ENCODE measurements at places on chromosomes 5 and 9.

DNA sequence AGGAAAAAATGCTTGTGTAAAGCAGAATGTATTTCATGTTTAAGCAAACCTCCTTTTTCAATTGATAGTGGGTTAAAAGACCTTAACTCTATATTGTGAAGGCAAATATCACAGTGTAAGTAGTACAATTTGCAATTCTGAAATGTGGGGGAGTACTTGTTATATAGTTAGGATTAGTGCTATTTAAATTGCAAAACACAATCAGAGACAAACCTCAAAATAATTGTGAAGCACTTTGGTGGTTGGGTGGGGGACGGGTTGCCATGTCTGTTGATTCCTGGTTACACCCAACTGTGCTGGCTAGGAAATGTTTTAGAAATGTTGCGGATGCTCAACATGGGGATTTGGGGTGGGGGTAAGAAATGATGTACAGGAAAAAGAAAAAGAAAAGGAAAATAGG, 37.4 kb downstream of the EGFLAM start:
- H3K36me3 ChIP-seq, result no peaks in the 10 kb centered on the region
- no peak for DNase-seq
- no peaks in the 10 kb centered on the region for H3K27me3 ChIP-seq

DNA sequence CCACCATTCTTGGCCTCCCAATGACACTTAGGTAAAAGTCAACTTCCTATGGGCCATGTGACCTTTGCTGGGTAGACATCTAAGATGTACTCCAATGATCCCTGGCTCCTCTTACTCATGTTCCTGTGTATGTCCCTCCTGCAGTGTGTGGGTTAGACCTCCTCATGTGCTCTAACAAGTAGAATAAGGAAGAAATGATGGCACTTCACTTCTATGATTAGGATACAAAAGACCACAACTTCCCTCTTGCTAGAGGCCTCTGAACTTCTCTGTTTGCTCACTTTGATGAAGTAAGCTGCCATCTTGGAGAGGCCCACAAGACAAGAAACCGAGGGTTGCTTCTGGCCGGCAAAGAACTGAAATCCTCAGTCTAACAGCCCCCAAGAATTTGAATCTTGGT, 131.8 kb downstream of the TAF11L14 start:
- H3K4me1 ChIP-seq, result no peaks in the 10 kb centered on the region
- no peaks in the 10 kb centered on the region for H3K27me3 ChIP-seq
- H3K4me3 ChIP-seq, result no peak overlapping the region
- DNase-seq, result no peak
- no peak overlapping the region for H3K27ac ChIP-seq
- no peaks in the 10 kb centered on the region for H3K36me3 ChIP-seq

DNA sequence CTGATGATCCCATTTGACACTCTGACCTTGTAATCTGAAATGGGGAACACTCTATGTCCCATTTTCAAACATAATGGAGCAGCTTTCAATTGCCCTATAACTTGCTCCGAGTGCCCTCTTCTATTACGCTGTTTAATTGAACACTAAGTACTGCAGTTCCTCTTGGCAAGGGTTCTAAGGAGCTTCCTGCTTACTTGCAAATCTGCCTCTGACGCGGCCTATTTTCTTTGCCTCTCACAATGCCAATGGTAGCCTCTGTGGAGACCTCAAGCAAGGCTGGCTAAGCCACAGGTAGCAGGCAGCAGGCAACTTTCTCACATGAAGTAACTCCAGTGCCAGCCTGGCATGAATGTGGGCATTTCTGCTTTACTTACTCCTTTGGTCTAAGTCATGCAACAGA, 443.4 kb upstream of the TRPC7 start:
- H3K36me3 ChIP-seq, result no peaks in the 10 kb centered on the region
- H3K27ac ChIP-seq, result no peak overlapping the region

- no peak overlapping the region for H3K27ac ChIP-seq
- peaks cover 24% of the 10 kb centered on the region for H3K27me3 ChIP-seq
- H3K4me3 ChIP-seq, result no peak overlapping the region
These were observed 53.9 kb downstream of the ROR2 start for GRCh38 chr9:91896097-91896496.

DNA sequence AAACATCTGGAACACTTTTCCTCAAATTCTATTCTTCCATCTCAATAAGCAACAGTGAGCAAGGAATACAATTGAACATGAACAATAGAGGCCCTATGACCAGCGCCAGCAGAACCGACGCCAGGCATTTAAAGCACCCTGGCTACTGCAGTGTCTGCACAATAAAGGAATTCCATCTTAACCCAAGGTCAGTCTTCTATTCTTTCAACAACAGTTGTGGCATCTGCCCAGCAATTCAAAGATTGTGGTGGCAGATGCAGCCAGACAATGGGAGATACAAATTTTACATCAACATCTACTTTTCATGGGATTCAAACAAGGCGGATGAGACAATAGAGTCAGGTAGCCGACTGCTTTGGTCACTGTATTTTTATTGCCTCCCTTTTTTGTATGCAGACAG, 65.9 kb downstream of the ELL2 start:
- no peak for DNase-seq
- H3K27me3 ChIP-seq, result no peaks in the 10 kb centered on the region
- no peak overlapping the region for H3K4me3 ChIP-seq

DNA sequence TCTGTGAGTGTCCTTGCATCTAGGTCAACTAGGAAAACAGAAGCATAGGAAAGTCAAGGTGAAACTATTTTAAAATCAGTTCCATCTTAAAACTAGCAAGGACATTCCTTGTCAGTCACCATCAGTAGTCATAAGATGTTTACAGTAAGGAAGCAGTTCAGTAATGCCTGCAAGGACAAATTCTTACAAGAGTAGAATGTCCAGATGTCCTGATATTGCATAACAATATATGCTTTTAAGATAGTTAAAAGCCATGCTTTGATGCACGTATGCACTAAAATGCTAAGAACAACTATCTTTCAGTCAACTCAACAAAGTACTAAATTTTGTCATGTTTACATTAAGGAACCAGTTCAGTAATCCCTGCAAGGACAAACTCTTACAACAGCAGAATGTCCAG, 11.3 kb upstream of the SVEP1 start:
- H3K27ac ChIP-seq, result no peak overlapping the region
- no peaks in the 10 kb centered on the region for H3K4me1 ChIP-seq
- peaks cover 10% of the 10 kb centered on the region for H3K27me3 ChIP-seq
- no peaks in the 10 kb centered on the region for H3K36me3 ChIP-seq

DNA sequence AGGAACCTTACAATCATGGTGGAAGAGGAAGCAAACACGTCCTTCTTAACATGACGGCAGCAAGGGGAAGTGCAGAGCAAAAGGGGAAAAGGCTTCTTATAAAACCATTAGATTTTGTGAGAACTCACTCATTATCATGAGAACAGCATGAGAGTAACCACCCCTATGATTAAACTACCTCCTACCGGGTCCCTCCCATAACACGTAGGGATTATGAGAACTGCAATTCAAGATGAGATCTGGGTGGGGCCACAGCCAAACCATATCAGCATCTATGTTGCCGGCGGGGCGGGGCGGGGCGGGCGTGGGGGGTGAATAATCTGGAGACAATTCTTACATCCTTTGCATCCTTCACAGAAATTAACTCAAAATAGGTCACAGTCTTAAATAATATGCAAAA, 58.8 kb upstream of the GFPT2 start:
- no peaks in the 10 kb centered on the region for H3K4me1 ChIP-seq
- H3K27ac ChIP-seq, result no peak overlapping the region
- peaks cover 4% of the 10 kb centered on the region for H3K27me3 ChIP-seq

DNA sequence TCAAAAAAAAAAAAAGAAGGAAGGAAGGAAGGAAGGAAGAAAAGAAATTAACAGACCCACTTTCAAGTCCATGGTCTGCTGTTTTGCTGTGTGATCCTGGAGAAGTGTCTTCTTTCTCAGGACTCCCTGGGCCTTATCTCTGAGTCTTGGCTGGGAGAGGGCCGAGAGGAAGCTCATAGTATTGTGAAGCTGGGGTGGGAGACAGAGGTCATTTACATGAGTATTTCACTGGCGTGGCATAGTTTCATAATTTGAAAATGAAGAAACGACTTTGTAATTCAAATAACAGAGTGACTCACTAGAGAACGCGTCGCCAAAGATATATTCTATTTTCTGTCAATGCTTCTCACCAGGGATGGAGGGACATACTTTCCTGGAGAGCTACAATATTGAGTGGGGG, 2.4 kb upstream of the C9orf50 start:
- peaks cover 21% of the 10 kb centered on the region for H3K27me3 ChIP-seq
- no peak overlapping the region for H3K27ac ChIP-seq
- H3K36me3 ChIP-seq, result peaks cover 11% of the 10 kb centered on the region
- DNase-seq, result no peak
- H3K4me1 ChIP-seq, result peaks cover 33% of the 10 kb centered on the region

DNA sequence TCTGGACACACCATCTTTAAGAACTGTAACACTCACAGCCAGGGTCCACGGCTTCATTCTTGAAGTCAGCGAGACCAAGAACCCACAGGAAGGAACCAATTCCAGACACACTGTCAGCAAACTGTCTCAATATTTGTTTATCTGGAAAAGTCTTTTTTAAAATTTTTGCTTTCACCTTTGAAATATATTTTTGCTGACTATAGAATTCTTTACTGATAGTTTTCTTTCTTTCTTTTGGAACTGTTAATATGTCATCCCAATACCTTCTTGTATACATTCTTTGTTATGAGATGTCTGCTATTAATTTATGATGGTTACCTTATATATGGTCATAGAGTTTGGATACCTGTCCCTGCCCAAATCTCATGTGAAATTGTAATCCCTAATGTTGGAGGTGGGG, 145.1 kb upstream of the IRX4 start:
- H3K36me3 ChIP-seq, result no peaks in the 10 kb centered on the region
- H3K27ac ChIP-seq, result no peak overlapping the region

GRCh38 chr5:52805615-52806014, 17.9 kb downstream of the ITGA1 start:
- DNase-seq, result no peak
- no peaks in the 10 kb centered on the region for H3K27me3 ChIP-seq
- H3K4me3 ChIP-seq, result no peak overlapping the region
- H3K36me3 ChIP-seq, result peaks cover 28% of the 10 kb centered on the region
- H3K27ac ChIP-seq, result no peak overlapping the region

All from activated CD4-positive, alpha-beta T cell treated with anti-CD3 and anti-CD28 coated beads, Interleukin-2, amount 10 ng/mL, durations not matched to agents 7 days and 5 days (primary cell).